H1 (cell line): ENCODE measurements at places on chromosomes 2 and 18. TPM values are rescaled to one million over a fixed set of nuclear protein-coding genes. Genes with fewer than 3 reads are reported as not detected.

BOLL gene
- 0.03 TPM in 1 of 2 replicates, not detected in the other for polyA plus RNA-seq

TRIM54 gene
- 5.8 and 6.1 TPM in 2 replicates for polyA plus RNA-seq

SLC35F6 gene
- 12.9 and 13.5 TPM in 2 replicates for polyA plus RNA-seq

ZDBF2 gene
- polyA plus RNA-seq: 0.99 and 1.5 TPM in 2 replicates

LYG1 gene
- 0.60 and 0.68 TPM in 2 replicates for polyA plus RNA-seq

DSG1 gene
- polyA plus RNA-seq: 0.06 TPM in 2 replicates

TOGARAM2 gene
- polyA plus RNA-seq: 0.42 and 0.63 TPM in 2 replicates

PRKAG3 gene
- polyA plus RNA-seq: not detected in 2 replicates

STPG4 gene
- not detected in 2 replicates for polyA plus RNA-seq

NYAP2 gene
- not detected in 2 replicates for polyA plus RNA-seq

ERICH2 gene
- 0.20 TPM in 1 of 2 replicates, not detected in the other for polyA plus RNA-seq
